Activated CD8-positive, alpha-beta memory T cell treated with anti-CD3 and anti-CD28 coated beads for 4 hours (primary cell): ENCODE measurements at places on chromosomes 12 and 14.

GRCh38 chr12:91931111-91931510 is 214.5 kb downstream of the BTG1 start:
- no peak for DNase-seq

- no peak for DNase-seq
These were observed 53.8 kb downstream of the SETD3 start for GRCh38 chr14:99426813-99427346.

DNA sequence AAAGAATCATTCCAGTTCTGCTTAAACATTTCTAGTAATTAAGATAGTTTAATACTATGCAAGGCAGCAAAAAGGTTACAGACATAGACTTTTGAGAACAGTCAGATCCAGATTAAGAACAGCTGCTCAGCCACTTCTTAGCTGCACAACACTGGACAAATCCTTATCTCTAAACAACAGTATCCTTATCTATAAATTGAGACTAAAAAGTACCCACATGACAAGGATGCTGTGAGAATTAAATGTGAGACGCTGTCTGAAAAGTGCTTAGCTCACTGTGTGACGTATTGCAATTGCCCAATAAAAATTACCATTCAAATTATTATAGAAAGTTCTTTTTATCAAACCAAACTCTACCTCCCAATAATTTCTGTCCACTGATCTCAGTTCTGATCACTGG is 35.5 kb downstream of the BORCS5 start:
- no peak for DNase-seq

- DNase-seq: no peak
These were observed 3.8 kb downstream of the GXYLT1 start for GRCh38 chr12:42140901-42141300.

DNA sequence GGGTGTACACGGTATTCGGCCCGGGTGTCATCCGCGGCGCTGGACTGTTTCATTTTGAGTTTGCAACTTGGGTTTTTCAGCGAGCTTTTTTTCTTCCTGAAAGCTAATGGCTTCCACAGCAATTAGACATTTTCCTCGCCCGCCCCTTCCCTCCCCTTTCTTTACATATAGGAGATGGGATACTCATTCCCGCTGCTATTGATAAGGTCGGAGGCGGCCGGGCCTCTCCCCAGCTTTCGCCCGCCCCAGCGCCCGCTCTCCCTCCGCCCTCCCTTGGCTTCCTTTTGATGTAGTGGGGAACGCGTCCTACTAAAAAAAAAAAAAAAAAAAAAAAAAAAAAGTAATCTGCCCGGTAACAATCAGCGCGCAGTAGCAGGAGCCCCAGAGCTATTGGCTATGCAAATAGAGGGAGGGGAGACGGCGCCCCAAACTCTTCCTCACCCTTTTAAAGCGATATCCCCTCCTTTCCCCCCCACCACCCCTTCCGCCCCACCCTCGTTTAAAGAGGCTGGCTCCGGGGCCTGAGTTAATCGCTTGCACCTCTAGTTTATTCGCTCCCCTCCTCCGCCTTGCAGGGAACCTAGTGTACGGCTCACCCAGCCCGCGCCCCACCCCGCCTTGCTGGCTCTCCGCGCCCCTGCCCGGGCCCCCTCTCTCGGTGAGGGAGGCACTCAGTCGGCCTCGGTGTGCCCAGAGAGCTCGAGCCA is 1.7 kb upstream of the CCND2 start:
- peak; percentile 72 for DNase-seq

GRCh38 chr12:104494137-104494792 is 37.5 kb downstream of the CHST11 start:
- peak; percentile 53 for DNase-seq

DNA sequence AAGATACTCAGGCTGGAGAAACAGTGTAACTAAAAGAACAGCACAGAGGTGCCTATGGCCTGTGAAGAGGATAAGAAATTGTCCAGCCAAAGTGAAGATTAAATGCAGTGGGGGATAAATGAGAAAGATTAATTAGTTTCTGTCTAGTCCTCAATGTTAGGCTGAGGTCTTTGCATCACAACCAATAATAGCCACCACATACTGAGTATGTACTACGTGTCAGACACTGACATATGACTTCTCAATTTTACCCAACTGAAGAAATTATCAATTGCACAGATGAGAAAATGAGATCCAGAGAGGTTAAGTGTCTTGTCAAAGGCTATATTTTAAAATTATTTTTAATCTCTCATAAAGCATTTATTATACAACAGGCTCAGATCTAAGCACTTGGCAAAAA is 285.9 kb downstream of the PDZRN4 start:
- no peak for DNase-seq

- no peak for DNase-seq
These were observed 501.1 kb downstream of the VRK1 start for GRCh38 chr14:97298331-97298730.

DNA sequence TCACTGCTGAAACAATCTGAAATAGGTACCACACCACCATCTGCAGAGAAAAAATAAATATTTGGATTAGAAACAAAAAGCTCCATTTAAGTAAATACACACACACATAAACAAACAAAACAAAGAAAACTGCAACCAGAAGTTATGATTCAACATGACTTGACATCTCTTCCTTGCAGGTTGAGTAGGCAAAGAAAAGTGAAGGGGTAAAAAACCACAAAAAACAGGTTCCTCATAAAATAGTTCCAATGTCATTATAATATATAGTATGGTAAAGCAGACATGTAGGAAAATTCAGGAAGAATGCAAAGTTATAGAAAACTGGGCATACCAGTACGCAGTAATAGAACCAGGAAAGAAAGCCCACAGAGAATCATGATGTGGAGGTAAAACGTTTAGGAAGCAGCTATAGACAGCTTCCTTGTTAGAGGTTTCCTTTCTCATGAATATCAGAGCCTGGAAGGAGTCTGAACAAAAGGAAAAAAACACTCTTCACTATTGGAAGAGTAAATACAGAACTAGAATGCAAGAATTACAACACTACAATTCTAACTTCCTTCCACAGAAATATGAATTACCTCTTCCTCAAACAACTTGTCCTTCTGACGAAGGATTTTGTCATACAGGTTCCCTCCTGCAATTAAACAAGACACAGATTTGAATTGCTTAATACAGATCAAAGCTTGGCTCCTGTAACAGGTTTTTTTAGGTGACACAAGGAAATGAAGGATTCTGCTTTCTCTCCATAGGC is 6.1 kb downstream of the NEK9 start:
- no peak for DNase-seq
